ENCODE measurements at places on chromosomes 7 and 10. TPM values are rescaled to one million over a fixed set of nuclear protein-coding genes. Genes with fewer than 3 reads are reported as not detected.
A peak's percentile ranks its signal among the peaks of the same experiment; 100 is the strongest.

DNA sequence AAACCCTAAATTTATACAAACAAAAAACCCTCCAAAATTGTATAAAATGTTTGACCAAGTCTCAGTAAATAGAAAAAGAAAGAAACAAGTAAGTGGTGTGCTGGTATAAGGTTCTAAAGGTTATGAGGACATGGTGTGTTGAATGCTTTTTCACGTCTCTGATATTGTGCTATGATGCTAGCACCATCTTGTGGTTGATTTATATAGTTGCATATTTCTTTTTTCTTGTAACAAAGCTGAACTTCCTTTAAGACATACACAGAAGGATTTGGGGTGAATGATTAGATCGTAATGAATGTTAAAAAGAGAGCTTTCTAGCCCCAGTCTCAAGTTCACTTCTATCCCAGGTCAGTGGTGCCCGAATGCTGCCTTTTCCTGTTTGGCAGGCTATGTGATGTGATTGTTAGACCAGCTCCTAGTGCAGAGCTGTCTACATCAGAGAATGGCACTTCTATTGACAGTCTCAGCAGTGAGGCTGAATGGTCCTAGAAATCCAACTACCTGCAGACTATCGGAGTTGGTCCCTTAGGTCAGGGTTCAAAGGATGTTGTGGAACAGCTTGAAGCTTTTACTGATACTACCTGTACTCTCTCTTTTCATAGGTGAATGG, 25.0 kb downstream of the VTI1A start:
- peak; percentile 68 for DNase-seq

- DNase-seq = no peak
Measured at GRCh38 chr7:121570365-121570764, 174.3 kb upstream of the FAM3C start.

DNA sequence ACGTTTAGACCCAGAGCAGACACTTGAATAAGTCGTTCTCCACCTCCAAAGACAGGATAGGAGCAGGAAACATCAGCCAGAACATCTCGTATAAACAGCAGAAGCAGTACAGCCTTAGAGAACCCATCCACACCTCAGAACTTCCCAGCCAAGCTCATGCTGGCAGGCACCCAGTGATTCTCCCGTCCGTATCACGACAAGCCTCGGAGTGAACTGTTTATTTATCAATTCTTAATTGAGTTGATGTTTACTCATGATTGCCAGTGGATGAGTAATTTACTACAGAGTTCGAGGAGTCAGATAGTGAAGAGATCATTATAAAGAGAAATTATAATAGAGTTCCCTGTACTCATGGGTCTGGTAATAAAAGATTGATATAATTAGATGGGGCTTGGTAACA, 811.5 kb downstream of the LRMDA start:
- DNase-seq = no peak

- no peak for DNase-seq
Measured at GRCh38 chr10:30558411-30558810, 71.1 kb downstream of the LYZL2 start.

- no peak for DNase-seq
Measured at GRCh38 chr7:15921576-15921975, 235.1 kb upstream of the MEOX2 start.

The ZPBP gene
- not detected for total RNA-seq

Data from CD4-positive, CD25-positive, alpha-beta regulatory T cell (primary cell).